ENCODE measurements at places on chromosomes 2 and 18.

DNA sequence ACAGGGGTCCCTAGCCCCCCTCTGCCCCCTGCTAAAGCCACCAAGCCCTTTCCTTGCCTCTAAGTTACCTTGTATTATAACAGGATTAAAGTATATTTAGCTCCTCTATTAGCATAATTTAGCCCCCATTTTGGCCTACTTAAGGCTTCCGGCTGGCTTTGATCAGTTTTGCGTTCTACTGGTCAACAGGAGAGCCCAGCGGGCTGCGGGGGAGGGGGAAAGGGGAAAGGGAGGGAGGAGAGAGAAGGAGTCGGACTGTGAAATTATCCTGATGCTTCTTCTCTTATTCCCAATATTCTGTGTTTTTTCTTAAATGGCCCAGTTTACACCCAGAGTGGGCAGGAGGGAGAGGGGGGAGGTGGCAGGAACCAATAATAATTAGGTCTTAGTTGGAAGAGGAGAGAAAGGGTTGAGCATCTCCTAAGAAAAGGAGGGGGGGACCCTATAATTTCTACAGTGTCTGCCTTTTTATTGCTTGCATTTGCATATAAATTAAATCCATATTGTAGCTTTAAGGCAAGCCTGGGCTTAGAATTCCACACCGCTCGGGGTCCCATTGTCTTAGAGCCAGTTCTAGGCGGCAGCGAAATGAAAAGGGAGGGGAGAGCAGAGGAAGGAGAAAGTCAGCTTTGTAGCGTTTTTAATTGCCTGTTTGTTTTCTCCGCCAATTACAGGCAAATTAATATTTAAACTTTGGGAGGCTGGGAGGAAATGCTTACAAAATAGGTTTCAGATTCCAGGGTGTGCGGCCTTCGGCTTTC lies 39.6 kb downstream of the EN1 start:
- DNase-seq: no peak

DNA sequence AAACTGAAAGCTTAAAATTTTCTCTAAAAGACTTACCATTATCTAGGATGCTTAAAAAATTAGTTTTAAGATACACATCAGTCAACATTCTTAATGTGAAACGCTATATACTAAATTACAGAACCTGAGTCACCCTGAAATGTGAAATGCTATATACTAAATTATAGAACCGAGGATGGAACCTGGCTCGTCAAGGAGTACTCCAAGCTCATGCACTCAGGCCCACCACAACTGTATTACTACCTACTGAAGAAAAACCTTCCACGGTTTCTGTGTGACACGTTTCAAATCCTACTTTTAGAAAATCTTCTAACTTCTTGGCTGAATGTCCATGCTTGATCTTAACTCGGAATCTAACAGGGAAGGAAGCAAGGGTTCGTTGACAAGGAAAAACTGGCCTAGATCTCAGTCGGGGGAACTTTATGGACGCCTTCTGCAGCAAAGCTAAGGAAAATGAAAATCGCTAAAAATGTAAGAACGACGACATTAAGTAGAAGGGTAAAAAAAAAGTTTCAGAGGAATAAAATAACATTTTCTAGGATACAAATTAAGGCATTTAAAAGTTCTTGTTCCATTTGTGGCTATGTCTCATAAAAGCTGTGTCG lies 1.4 kb downstream of the PRKD3 start:
- no peak for DNase-seq

GRCh38 chr2:111049792-111050640 lies 70.7 kb upstream of the BCL2L11 start:
- DNase-seq: no peak

GRCh38 chr2:195414537-195415100 lies 242.4 kb upstream of the SLC39A10 start:
- DNase-seq: no peak

DNA sequence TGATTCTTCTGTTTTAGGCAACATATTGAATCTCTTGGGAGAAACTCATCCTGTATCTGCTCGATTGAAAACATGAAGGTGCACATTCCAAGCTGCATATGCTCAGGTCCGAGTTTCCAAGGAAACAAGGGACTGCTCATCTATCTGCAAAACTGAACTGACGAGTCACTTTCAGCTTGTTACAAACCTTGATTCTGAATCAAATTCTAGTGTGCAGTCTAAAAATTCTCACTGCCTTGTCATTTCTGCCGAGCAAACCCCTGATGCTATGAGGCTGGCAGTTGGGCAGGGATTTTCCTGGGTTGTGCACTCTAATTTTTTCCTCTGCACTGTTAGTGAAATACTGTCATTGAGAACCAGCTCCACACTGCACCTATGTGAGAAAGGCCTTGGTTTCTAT lies 101.3 kb upstream of the ETAA1 start:
- no peak for DNase-seq

GRCh38 chr2:18837240-18837639 lies 247.9 kb upstream of the NT5C1B start:
- no peak for DNase-seq

GRCh38 chr18:274313-274712 lies 6.5 kb upstream of the THOC1 start:
- no peak for DNase-seq

DNA sequence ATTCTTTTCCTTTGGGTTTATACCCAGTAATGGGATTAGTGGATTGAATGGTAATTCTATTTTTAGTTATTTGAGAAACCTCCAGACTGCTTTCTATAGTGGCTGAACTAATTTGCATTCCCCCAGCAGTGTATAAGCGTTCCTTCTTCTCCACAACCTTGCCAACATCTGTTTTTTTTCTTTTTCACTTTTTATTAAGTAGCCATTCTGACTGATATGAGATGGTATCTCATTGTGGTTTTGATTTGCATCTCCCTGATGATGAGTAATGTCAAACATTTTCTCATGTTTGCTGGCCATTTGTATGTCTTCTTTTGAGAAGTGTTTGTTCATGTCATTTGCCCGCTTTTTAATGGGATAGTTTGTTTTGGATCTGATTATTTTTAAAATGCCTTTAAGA lies 64.1 kb upstream of the MEIS1 start:
- no peak for DNase-seq

DNA sequence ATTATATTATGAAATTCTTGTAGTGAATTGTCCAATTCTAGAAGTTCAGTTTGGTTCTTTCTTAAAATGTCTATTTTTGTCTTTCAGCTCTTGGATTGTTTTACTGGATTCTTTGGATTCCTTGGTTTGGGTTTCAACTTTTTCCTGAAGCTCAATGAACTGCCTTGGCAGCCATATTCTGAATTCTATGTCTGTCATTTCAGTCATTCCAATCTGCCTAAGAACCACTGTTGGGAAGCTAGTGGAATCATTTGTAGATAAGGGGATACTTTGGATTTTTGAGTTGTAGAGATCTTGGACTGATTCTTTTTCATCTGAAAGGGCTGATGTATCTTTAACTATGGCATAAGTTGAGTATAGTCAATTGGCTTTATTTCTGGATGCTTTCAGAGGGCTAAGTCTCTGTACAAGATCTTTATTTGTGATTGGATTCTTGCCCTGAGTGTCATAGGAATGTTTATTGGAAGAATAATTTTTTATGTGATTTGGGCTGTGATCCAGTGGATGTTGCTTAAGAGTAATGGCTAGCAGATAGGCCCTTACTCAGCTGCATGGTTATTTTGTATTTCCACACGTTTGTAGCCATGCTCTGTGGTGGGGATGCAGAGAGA lies 42.3 kb downstream of the SERPINB7 start:
- no peak for DNase-seq

DNA sequence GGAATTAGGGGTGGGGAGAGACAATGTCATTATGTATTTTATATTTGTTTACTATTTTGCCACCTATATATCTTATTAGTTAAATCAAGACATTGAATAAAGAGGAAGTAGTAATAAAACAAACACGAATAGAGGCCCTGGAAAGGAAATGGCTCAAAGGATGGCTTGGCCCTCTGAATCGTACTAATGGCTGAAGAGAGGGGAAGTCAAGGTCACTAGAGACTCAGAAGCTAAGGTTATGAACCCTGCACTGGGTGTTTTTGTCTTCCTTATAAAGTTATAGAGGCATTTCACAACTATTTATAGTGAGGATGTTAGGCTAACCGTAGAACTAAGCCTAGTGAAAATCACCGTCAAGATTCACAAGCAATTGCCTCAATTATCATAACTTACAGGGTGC lies 685.9 kb downstream of the ARHGAP15 start:
- no peak for DNase-seq

DNA sequence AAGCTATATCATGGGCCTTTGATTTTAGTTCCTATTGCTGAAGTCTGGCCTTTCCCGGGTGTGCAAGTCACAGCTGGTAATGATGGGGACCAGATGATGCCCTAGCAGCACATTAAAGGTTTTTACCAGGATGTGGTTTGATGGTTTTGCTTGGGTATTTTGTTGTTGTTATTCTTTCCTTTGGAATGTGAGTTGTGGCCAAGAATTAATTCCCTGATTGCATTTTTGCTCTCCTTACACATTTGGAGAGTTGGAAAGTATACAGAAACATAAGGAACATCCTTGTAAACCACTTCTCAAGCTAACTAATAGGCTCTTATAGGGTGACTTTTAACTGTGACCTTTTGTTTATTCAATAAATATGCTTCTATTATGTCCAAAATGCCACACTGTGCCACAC lies 154.1 kb upstream of the MMADHC start:
- DNase-seq: no peak

DNA sequence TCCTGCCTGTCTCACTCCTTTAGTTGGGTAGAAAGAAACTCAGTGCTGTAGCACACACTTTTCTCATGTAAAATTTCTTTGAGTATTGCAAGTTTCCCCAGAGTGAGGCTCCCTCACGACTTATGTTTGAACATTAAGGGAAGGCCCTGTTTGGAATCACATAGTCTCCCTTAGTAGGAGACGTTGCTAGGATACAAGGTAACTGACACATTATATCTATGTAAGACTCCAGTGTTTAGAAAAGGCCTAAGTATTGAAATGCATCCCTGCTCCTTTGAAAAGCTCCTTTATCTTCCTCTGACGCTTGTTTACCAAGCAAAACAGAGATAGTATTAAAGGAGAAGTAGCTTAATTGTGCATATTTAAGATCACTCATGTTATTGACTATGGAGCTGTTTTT lies 248.2 kb downstream of the PHLPP1 start:
- DNase-seq: no peak

DNA sequence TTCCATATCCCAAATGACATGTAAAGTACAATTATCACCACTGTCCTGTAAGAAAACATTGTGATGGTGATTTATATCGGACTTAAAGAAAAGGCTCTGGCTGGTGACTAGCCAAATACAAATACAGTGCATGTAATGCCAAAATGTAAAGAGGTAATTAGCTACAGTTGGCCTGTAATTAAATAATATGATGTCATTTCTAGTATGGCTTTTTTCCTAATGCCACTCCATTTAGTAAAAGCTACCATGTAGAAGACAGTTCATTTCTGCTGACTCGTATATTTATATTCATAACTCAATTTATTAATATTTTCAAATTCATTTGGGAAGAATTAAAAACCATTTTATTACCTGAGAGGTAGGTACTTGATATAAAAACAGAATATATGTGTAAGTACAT lies 815.7 kb downstream of the ERBB4 start:
- no peak for DNase-seq

GRCh38 chr2:207617011-207617671 lies 8.1 kb downstream of the METTL21A start:
- no peak for DNase-seq

- no peak for DNase-seq
These were observed 353.3 kb upstream of the LRP1B start for GRCh38 chr2:142484111-142484510.

DNA sequence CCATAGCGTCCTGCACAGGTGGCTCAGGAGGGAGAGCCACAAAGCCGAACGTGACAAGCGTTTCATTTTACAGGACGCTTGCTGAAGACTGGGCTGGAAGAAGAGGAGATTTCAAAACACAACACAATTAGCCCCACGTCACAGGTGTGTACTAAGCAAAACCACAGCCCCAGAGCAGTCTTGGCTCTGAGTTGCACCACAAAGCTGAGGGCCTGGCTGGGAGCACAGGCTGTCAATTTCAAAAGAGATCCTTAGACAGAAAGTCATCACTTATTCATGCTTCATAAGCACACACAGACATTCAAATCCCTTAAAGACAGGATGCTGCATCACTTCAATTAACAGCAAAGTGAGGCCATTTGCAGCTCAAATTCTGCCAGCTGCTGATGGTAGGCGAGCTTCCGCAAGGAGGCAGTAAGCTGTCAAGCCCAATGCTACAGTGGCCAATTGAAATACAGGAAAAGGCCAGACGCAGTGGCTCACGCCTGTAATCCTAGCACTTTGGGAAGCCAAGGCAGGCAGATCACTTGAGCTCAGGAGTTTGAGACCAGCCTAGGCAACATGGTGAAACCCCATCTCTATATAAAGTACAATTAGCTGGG lies 79.6 kb downstream of the SKA1 start:
- DNase-seq: no peak

DNA sequence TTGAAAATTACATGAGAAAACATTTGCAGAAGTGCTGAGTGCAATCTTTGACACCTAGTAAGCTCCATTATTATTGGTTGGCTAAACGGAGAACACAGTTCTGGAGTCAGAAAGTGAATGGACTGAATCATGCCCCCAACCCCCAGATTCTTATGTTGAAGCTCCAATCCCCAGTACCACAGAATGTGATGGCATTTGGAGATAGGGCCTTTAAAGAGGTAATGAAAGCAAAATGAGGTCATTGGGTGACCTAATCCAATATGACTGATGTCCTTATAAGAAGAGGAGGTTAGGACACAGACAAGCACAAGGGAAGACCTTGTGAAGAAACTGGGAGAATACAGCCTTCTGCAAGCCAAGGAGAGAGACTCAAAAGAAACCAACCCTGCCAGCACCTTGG lies 200.9 kb upstream of the EPAS1 start:
- no peak for DNase-seq

DNA sequence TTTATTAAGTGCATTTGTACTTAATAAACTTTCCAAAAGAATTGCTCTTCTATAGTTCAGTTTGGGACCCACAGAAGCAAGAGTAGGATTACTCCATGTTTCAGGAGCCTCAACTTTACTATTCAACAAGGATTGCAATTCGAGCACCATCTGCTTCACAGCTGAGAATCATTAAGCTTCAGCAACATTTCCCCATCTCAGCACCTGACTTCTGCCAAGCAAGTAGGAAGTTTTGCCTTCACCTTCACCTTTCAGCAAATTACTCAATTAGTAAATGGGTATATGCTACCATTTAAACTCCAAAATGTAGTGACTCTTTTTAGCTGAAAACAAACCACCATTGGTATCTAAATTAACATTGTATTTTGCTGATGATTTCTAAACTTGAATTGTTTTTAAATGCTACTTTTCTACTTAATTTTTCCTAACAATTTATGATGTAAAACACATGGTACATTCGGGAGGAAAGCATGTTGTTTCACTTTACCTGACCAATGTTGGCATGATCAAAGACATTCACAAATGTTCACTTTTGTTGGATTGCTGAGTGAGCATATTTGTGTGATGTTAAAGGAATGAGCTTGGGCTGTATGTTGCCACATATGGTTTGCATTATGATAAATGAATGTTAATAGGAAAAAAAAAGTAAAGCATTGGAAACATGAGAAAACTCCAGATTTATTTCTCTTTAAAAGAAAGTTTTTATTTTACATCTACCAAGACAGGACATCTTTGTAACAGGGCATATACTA lies 159.2 kb downstream of the GULP1 start:
- DNase-seq: no peak

All from stimulated activated CD4-positive, alpha-beta T cell treated with anti-CD3 and anti-CD28 coated beads, TNF-alpha, amount 100 ng/mL, for 1 hour (primary cell).